Activated CD4-positive, alpha-beta T cell treated with anti-CD3 and anti-CD28 coated beads, Interleukin-2, amount 50 U/mL, for 1 hour (primary cell): ENCODE measurements at places on chromosomes 4 and X.

DNA sequence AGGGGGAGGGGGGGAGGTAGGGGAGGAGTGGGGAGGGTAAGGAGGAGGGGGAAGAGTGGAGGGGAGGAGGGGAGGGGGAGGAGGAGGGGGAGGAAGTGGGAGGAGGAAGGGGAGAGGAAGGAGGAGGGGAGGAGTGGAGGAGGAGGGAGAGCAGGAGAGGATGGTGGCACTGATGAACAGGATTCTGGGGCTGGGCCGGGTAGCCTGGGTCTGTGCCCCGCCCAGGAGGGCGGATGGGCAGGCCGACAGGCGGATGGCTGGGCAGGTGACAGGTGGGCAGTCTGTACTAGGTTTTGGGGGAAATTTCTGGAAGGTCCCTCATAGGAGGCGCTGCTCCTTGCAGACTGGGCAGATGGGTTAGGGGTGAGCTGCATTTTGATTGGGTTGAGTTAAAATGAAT is 66.0 kb upstream of the ADRA2C start:
- DNase-seq = no peak

DNA sequence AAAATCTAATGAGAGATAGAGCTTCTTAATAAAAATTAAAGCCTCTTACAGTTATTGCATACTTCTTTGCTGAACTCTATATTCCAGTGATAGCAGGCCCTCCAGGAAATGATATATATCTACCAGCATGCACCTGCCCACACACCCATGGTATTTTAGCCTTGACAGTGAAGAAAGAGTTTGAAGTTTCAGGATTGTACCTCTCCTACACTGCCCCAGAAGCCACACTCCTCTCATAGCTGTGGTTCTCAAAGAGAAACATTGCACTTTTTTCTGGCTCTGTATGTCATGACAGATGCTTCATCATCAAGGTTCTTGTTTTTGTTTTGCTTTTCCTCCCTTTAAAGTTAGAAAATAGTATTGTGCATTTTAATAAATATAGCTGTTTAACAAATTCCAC is 34.0 kb downstream of the INPP4B start:
- DNase-seq = no peak

DNA sequence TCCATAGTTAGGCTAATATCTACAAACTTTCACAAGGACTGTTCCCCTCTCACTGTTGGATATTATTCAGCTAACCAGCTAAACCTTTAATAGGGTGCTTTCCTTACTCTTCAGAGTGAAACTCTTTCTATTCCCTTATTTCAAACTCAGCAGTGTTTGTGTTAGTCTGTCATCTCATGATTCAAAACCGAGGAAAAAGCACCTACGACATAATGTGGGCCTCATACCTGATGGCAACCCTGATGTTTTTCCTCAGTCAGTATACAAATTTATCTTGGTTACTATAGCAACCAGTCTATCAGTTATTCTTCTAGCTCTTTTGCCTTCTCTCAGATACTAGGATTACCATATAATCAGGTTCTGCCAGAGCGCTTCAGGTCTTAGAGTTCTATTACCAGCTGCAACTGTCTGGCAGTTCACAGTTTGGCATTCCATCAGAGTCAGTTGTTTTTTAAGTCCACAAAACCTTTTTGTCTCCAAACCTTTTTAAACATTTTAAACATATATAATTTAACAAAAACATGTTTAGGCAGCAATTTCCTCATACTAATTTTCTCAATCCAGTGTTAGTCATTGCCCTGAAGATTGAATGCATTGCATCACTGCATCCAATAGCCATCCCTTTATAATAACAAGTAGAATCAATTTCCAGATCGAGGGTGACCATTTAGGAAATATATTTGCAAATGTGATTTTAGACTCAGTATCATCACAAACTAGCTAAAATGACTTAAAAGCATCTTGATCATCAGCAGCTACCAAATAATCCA is 7.4 kb downstream of the WDR44 start:
- no peak for DNase-seq

DNA sequence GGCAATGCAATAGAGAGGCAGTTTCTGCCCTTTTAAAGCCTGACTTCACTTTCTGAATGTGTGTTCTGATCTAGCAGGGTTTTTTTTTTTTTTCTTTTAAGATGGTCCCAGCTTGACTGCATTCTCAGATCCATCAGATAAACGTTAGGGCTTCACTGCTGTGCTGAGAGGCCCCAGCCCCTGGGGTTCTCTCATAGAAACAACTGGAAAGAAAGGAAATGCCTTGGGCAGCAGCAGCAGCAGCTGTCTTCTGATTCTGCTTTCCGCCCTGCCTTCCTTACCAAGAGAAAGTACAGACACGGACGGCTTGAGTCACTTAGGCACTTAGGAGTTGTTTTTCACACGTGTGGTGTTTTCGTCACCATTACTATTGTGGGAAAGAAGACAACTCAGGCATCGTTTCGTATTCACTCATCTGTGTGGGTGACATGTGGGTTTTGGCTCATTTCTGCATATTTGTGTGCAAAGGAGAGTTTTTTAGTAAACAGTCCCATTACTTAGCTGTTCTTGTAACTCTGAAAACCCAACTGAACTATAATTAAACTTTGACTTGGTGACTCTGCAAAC is 172.0 kb downstream of the PTTG2 start:
- DNase-seq = peak; percentile 51

DNA sequence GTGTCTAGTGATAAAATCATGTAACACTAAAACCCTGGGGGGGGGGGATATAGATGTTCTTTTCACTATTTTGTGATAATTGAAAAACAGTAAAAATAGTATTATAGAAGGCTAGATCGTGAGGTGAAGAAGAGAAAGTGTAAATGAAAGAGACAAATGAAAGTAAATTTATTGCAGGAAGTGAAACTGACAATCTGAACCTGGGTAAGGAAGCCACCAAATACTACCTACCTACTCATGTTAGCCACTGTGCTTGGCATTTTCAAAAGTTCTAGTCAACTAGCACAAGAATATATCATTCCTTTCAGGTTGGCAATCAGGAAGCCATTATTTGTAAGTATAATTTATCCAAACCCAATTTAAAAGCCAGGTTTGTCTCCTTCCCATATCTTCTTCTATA is 1366.1 kb downstream of the FAM133A start:
- DNase-seq = no peak

GRCh38 chrX:7943600-7944245 is 16.5 kb upstream of the PNPLA4 start:
- no peak for DNase-seq

DNA sequence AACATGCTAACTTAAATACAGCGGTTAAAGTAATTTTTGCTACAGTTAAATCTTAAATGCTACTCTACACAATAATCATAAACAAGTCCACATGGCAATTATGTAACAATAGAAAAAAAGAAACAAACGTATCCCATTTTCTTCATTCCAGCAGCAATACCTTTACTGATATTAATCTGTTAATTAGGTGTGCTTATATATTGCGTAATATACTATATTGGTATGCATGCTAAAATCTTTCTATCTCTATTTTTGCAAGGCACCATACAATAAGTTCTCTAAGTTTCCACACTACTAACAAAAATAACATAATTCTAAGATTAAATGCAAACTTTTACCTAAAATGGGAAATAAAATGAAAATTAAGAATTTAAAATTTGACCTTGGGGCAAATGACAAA is 500.6 kb downstream of the SPOCK3 start:
- no peak for DNase-seq

DNA sequence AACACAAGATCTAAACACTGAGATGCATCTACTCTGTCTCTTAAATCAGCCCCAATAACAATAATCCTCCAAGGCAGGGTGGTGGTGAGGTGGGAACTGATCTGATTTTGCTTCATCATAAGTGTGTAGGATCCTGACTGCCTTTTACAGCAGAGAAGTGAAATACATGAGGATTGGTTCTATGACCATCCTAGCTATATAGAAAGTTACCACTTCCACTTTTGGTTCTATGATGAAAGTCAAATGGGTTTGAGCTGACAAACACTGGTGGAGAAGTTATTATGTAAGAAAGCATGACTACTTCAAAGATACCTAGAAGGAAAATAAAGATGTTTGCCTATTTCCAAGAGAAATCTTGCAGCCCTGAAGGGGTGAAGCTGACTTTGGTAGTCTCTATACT is 181.6 kb downstream of the NKX6-1 start:
- DNase-seq = no peak

- no peak for DNase-seq
Observed at GRCh38 chr4:93743022-93743421, 85.5 kb upstream of the ATOH1 start.

DNA sequence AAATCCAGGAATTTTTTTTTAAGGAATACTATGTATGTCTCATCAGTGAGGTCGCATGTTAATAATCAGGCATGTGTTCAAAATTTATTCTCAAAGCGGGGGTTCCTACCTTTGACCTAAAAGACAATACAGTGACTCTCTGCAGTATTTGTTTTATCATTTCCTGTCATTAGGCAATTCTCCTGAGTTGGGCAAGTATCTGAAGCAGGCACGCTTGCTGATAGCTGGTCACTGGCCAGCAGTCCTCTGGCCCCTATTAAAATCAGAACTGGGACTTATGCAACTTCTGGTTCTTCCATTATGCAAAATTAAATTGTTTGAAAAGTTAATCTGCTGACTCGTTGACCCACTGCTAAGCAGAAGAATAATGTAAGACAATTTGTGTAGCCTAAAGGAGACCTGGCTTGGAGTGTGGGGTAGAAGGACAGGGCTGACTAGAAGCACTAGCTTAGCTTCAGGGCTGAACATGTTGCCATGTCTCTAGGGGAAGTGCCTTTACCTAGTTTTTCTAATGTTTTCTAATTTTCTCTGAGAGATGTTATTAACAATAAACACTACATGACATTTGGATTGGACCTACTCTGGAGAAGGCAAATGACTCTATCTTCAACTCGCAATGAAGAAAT is 36.0 kb upstream of the GABRA2 start:
- no peak for DNase-seq

DNA sequence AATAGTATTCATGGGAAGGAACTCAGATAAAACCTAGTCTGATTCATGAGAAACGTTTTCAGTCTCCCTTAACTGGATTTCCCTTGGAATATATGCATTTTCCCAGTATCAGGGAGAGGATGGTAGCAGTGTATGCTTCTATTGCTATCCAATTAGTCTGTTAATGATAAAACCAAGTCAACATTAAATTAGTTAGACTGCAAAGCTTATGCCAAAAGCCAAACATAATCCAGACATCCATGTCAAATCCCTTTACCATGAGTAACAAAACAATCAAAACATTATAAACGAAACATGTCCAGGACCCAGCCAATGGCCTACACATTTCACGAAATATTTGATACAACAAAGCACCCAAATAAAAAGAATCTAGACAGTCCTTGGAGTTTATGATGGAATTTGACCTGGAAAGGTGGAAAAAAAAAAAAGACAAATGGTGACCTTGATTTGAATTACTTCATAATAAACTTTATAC is 34.5 kb upstream of the VEGFD start:
- no peak for DNase-seq

DNA sequence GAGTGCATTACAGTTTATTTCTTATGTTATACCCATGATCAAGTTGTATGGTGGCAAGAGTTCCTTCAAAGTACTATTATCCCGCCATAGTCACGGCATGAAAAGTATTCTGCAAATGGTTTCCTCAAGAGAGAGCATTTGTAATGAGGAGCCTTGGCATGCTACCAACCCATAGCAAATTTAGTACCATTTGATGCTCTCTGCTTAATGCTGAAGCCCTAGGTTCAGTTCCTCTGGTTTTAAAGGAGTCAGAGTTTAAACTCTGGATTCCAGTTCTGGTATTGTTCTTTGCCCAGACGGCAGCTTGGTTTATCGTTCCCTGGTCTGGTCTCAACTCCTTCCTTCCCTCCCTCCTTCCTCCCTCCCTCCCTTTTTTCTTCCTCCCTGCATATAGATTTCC is 371.3 kb downstream of the BMPR1B start:
- no peak for DNase-seq

DNA sequence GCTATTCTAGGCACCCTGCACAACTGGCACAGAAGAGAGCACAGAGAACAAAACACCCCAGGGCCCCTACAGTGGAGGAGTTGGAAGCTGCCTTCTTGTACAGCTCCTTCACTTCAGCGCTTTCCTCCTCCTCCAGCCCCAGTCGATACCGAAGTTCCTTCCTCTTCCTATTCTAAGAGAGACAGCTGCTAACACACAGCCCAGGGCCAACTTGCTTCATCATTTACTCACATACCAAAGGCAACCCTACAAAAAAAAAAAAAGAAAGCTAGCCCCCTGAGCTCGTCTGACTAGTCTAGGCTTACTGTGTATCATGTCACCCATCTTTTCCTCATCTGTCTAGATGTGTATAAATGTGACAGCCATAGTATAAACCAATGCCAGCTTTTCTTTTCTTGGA is 64.5 kb downstream of the MID1 start:
- DNase-seq = no peak

- no peak for DNase-seq
Observed at GRCh38 chr4:72319601-72320021, 249.4 kb downstream of the ADAMTS3 start.

GRCh38 chr4:108060164-108060563 is 70.5 kb downstream of the HADH start:
- DNase-seq = no peak

DNA sequence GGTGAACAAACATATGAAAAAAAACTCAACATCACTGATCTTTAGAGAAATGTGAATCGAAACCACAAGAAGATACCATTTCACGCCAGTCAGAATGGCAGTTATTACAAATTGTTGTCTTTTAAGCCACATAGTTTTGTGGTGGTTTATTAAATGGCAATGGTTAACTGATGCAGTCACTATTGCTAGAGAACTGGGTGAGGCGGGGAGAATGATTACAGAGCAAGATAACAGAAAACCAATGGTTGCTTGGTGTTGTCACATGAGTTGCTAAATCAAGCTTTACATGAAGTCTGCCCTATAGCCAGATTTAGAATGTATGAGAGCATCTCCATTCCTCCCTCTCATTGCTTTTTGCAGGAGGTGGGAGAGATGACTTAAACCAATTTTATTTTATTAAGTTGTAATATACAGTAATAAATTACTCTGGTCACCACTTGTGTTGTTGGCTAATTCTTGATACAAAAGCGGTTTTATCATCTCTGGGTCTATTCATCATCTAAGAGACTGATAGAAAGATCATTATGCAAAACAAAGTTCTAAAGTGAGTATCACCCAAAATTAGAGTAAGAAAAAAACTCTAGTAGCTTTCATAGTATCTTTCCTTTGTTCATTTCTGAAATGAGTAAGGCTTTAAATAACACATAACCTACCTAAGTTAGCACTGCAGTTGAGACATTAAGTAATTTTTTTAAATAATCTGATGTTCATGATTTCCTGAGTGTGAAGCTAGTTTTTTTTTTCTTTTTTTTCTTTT is 859.5 kb downstream of the STIM2 start:
- no peak for DNase-seq

- DNase-seq = no peak
Observed at GRCh38 chr4:169210504-169211118, 60.1 kb downstream of the SH3RF1 start.

- no peak for DNase-seq
Observed at GRCh38 chr4:120769227-120769626, 153.3 kb downstream of the PRDM5 start.
